CD8-positive, alpha-beta T cell (primary cell): ENCODE measurements at places on chromosomes 5 and 9. TPM values are rescaled to one million over a fixed set of nuclear protein-coding genes. Genes with fewer than 3 reads are reported as not detected.
A peak's percentile ranks its signal among the peaks of the same experiment; 100 is the strongest.

DNA sequence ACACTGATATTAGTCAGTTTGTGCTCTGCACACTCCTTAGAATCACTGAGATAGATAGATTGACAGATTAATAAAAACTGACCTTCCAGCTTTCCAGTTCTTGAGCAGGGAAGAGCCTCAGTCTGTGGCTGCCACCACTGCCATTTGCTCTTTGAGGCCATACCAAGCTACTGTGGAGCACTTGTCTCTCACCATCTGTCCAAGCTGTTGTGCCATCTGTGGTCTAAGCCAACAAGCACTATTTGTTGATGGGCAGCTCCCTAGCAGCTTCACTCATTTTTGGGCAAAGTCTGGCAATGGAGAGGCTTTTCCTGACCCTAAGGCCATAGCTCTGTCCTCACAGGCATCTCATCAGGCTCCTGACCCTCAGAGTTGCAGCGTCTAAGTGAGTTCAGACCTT, 30.4 kb downstream of the HTR1A start:
- no peak for DNase-seq

DNA sequence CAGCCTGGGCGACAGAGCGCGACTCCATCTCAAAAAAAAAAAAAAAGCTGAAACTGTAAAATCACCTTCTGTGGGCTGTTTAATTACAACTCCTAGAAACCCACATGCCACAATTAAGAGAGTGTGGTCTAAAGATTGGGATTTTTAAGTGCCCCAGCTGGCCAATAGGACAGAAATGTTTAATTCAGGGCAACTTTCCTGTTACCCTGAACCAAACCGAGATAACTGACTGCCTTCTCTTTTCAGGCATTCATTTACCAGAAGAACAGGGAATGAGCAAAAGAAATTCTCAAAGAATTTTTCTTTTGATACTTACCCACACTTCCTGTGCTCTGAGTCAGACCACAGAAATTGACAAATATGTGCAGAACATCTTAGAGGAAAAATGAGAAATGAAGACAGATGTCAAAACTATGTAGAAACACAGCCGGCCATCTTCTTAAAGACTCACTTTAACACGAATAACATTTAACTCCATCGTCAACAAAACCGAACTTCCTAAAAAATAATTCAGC, 221.3 kb upstream of the DAPK1 start:
- DNase-seq = no peak

DNA sequence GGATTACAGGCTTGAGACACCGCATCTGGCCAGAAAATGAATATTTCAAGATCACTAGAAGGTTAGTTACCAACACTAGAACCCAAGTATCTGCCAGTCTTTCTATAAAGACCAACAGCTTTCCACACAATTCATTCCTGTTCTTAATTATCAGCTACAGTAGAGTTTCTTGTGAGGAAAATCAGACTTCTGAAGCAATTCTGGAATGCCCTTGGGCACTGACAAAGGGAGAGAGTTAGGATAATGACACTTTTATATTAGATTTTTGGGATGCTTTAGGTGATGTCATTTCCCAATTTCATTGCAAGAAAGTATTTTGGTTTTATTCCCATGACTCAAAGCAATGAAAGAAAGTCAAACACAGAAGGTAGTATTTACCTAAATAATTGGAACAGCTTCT, 497.0 kb upstream of the TUSC1 start:
- no peak for DNase-seq

GRCh38 chr5:77499441-77499840, 7.3 kb upstream of the WDR41 start:
- no peak for DNase-seq

DNA sequence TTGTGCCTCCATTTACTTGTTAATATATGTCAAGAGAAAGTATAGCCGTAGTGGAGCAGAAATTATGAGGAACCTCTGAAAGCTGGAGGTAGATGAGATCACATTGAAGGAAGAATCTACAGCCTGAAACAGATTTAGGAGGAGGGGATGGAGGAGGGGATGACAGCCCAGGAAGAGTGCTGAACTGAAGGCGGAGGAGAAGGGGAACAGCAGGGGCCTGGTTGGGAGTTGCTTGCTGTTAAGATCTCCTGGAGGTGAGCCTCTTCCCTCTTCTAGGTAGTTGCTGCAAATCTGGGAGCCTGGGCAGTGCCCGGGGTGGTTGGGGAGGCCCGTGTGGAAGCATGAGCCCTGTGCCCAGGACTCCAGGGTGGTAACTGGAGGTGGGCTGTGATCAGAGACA, 111.8 kb upstream of the SEMA6A start:
- DNase-seq = no peak

- no peak for DNase-seq
Measured at GRCh38 chr9:93292664-93293328, 108.9 kb downstream of the WNK2 start.

DNA sequence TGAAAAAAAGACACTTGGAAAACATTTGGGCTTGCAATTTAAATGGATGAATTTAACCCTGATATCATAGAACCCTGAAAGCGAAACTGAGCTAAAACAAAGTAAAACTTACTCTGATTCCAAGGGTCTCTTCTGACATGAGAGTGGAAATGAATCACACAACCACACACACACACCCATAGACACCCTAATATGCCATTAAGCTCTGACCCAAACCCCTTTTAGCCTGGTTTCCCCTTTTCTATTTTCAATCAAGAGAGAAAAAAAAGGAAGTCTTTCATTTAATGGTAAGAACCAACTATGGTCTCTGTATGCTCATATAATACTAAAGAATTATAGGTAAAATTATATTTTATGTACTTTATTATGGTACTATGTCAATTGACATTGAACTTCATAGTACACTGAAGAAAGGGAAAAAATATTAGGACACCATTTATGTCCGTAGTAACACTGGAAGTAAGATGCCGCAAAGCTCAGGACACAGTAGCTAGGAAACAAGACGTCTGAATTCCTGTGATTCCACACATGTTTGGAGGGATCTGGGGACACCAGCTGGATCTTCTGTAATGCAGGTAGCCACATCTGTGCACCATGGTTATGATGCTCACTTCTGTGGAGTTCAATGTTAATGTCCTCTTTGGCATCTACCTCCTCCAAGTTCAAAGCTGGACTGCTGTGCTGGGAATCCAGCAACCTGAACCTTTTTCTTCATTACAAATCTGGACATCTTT, 95.8 kb downstream of the PCSK1 start:
- no peak for DNase-seq

- DNase-seq = no peak
Measured at GRCh38 chr5:35488791-35489190, 128.9 kb upstream of the SPEF2 start.

The FOXD4L5 gene
- total RNA-seq = not detected

The GADD45G gene
- total RNA-seq = 9.5 TPM

The LHX2 gene
- not detected for total RNA-seq

The ELOVL7 gene
- total RNA-seq = not detected

DNA sequence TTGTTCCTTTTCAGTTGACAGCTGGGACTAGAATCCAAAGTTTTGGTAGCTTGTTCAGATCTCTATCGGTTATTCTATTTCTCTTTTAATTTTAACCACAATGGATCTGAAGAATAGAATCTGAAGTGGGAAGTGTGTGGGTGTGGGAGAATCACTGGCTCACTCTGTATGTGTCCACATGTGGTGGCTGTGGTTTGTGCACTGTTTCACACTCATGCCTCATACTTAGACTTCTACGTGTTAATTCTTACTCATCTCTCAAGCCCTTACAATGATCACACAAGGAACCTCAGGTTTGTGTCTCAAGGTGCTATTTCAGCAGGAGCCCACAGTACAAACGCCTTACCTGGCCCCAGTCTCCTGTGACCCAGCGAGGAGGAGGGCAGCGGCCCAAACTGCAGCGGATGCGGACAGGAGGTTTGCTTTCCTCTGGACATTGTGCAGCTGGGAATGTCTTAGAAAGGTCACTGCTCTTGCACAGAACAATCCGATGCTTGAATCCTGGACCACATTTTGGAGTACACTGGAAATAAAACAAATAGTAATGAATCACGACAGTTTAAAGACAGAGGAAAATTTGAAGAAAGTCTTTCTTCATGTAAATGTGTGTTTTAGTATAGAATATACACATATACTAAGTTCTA, 309.1 kb downstream of the ADAMTS6 start:
- DNase-seq = peak; percentile 46

GRCh38 chr9:108861464-108861863, 602 bp upstream of the ACTL7A start:
- no peak for DNase-seq

GRCh38 chr9:132327537-132327936, 27.2 kb downstream of the SETX start:
- DNase-seq = no peak

The INSYN2B gene
- not detected for total RNA-seq

The NDUFS4 gene
- total RNA-seq = 24.3 TPM

DNA sequence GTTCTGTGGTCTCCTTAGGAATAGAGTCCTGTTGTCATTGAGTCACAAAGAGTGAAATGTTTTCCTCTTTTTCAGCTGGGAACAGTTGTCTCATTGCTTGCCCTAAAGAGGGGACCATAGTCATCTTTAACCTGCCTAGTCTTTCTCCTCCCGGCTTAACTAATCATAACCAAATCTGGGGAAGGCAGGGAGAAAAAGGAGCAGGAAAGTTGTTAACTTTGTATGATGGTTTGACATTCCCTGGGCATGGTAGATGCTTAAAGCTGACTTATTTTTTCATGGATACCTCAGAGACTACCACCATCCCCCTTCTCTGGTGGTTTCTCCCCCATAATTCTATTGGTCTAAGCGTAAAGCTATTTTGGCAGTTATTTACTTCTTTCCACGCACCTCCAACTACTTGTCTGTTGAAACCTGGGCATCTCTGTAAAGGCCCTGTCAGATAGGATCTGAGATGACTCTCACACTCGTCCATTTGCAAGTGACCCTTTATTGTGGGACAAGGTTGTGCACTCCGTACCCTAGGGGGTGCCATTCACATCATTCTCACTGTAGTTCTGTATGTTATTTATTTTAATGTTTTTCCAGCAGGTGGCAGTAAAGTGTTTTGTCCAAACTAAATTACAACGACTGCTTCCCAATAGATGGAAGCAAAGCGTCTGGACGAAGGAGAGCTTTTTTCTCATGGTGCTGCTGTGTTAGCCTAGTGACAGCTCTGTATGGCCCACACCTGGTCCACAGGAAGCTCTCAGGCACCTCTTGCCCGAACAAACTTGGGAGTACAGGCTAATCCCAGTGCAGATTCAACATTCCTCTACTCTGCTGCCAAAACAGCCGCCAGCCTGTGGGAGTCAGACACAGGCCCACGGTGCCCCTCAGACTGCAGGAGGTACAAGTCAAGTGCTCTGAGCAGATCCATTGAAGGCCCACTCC, 3.0 kb upstream of the FAM13B start:
- peak; percentile 69 for DNase-seq

The CTNND2 gene
- not detected for total RNA-seq

DNA sequence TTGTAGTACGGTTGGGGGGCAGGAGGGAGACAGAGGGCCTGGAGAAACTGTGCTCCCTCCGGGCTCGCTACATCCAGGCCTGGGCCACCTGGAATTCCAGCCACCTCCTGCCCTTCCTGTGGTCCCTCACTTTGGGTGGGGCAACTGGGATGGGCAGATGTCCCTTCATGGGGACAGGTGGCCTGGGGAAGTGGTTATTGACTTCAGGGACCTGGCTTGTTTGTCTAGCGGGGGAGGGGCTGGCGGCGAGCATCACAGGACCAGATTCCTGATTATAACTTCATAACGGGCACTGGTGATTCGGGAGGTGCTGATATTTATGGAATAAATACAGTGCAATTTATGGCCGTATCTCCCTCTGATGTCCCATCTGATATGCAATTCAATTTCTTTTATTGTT, 20.1 kb upstream of the LAMC3 start:
- DNase-seq = no peak

DNA sequence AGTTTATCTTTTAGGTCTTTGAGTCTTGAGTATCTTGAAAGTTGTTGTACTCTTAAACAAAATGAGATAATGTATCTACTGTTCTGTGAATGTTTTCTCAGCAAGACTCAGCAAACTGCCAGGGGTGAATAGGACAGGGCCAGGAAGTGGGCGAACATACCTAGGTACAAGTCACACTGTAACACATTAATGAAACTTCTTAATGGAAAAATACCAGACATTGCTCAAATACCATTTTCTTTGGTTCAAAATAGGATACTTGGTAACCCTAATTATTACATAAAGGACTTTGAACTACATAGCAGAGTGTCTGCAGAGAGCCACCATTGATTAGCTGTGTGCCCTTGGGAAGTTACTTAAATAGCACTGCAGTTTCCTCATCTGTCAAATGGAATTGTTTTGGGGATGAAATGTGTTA, 197.5 kb downstream of the ARHGEF28 start:
- no peak for DNase-seq

- DNase-seq = no peak
Measured at GRCh38 chr5:27472000-27472763, 433.8 kb upstream of the CDH9 start.

- DNase-seq = no peak
Measured at GRCh38 chr9:71762900-71763653, 5.2 kb downstream of the CEMIP2 start.

- no peak for DNase-seq
Measured at GRCh38 chr5:97364731-97365130, 181.7 kb upstream of the RIOK2 start.

DNA sequence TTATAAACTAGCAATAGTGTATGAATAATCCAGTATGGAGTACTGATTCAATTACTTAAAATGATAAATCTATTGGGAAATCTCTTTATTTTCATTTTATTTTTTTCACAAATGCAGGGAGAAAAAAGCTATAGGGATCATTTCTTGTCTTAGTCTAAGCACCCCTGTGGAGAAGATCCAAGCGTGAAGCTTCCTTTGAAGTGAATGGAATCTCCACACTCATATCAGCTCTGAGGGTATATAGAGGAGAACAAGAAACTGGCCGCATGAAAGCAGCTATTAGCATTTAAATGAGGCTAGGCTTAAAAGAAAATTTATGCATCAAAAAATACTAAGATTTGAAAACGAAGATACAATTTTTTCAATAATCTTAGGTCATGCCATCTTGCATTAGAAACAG, 12.9 kb upstream of the PAM start:
- DNase-seq = no peak

DNA sequence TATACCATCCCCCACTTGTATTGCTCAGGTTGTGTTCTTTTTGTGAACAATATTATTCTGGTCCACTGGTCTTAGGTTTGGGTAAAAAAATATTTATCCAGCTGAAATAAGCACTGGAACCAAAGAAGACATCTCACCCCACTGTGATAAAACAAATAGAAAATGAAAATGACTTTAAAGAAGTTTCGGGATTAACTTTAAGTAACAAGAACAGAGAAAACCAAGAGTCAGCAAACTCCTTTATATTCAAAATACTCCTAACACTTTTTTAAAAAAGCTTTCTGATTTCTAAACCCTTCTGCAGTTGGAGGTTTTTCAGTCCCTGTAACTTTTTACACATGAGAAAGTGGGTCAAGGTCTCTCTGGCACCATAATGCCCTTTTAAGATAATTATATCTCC, 273.9 kb upstream of the CDH10 start:
- no peak for DNase-seq

GRCh38 chr5:96675882-96676281, 13.7 kb downstream of the CAST start:
- DNase-seq = no peak

The OLFML2A gene
- total RNA-seq = not detected

- DNase-seq = peak; percentile 49
Measured at GRCh38 chr9:128103589-128103962, 24.0 kb downstream of the PTGES2 start.
